ENCODE measurements at places on chromosomes 6 and 20.

DNA sequence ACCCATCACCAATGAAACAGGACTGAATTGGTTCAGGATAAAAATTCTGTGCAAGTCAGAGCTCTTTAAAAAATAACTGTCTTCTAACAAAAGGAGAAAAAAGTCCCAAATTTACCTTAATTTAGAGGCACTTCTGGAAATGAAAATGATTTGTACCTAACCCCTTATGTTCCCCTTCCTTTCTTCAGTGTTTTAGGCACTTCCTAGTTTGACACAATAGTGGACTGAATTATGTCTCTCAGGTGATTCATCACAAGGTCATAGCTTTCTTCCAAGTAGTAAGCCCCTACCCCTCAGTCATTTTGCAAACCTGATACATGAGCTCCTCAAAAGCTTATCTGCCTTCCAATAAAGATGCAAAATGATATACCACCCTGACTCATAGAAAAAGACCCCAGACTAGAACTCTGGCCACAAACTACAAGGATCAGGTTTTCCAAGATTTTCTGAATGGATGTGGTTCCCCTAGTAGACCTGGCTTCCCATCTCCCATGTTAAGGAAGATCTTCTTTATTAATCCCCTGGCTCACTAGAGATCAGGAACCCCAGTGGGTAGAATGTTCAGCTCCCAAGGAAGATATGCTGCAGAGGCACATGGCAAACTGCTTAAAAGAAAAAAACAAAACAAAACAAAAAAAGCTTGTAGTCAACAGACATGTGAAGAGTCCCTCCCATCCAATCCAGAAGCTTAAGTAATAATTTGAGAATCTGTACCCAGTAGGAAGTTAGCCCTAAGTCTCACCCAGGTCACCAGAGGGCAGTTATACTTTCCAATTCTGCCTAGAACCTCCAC lies 3.6 kb downstream of the PPP1R10 start:
- ATAC-seq = no peak

GRCh38 chr20:47314647-47315338 lies 41.7 kb downstream of the ZMYND8 start:
- ATAC-seq = no peak

GRCh38 chr6:19837511-19838441 lies 606 bp downstream of the ID4 start:
- no peak for ATAC-seq

DNA sequence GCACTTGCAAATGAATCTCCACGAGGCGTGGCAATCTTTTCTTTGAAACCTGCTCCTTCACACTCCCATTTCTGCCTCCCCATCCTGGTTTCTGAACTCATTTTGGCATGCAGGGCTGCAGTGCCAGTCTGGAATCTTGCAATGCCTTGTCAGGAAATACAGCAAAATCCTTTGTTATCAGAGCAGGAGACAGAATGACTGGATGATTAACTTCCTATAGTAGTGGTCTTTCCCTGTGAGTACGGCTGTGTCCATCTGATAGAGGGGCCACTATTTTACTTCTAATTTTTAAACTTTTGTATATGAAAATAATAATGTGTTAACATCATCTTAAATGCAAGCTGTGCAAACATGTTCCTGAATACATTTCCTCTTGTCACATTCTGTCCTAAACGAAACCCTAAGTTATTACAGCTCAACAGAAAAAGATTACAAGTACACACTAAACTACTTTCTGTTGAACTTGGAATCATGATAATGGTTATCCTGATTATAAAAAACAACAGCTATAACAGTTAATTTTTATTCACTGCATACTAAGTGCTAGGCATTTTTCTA lies 140.2 kb downstream of the KIF13A start:
- no peak for ATAC-seq

DNA sequence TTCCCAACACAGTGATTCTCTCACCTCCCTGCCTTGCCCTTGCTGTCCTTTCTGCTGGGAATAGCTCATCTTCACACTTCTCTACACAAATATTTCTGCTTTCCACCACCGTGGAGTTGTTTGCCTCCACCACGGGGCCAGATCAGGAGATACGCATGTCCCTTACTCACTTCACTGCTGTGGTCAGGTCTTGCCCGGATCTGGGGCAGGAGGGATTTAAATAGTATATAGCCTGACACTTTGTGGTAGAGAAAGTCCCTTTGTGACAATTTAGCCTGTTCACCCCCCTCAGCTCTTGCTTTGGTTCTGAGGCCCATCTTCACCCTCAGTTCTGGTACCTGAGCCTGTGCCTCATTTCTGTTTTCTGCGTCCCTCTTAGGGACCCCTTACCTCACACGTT lies 92.6 kb upstream of the PREP start:
- ATAC-seq = no peak

GRCh38 chr6:44045672-44046015 lies 81.6 kb downstream of the MRPL14 start:
- ATAC-seq = no peak
